GM04504 (cell line): ENCODE measurements at places on chromosomes 4 and X.

- no peak for DNase-seq
Observed at GRCh38 chr4:3445111-3445820, 3.5 kb downstream of the HGFAC start.

DNA sequence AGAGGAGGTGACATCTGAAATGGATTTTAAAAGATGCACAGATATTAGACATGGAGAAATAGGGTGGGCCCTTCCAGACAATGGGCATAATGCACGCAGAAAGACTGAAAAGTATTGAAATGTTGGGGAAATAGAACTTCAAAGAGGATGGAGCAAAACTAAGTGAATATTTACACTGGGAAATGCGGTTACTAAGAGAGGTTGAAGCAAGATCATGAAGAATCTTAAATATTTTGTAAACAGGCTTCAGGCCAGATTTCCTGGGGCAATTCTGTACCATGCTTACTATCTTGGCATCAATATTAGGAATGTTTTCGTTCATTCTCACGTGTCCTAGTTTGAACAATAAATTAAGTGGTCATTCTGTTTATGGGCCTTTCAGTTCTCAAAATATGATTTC, 216.3 kb downstream of the ADAMTS3 start:
- peak; percentile 63 for DNase-seq

DNA sequence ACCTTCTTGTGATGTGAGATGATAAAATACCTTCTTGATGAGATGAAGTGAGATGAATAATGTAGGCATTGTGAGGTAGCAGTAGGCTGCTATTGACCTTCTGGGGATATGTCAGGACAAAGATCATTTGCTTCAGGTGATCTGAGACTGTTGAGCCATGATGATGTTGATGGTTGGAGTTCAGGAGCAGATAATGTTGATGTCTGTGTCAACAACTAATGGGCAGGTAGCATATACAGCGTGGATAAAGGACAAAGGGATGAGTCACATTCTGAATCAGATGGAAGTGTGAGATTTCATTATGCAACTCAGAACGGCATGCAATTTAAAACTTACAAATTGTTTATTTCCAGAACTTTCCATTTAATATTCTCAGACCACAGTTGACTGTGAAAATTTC, 57.3 kb downstream of the RAP1GDS1 start:
- no peak for DNase-seq

GRCh38 chrX:916230-916599, 285.6 kb downstream of the SHOX start:
- peak; percentile 56 for DNase-seq

GRCh38 chr4:20403290-20403689, 151.6 kb downstream of the SLIT2 start:
- no peak for DNase-seq

DNA sequence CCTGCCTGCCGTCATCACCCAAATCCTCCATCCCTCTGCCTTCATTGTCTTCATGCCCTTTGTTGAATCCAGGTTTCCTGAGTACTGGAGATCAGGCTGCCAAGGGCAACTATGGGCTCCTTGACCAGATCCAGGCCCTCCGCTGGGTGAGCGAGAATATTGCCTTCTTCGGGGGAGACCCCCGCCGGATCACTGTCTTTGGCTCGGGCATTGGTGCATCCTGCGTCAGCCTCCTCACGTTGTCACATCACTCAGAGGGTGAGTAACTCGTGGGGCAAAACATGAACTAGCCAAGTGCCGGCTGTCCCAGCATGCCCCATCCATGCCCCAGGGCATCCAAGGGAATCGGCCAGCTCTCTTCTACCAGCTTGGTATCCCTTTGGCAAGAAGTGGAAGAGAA, 19.4 kb downstream of the NLGN3 start:
- DNase-seq, result no peak

- no peak for DNase-seq
Observed at GRCh38 chr4:151174784-151175183, 75.4 kb downstream of the RPS3A start.

GRCh38 chr4:84753321-84753972, 170.5 kb downstream of the CDS1 start:
- no peak for DNase-seq

- DNase-seq, result no peak
Observed at GRCh38 chrX:10223276-10223675, 66.5 kb downstream of the CLCN4 start.

- no peak for DNase-seq
Observed at GRCh38 chr4:96305030-96305429, 465.1 kb downstream of the PDHA2 start.

- DNase-seq, result no peak
Observed at GRCh38 chr4:81650606-81651242, 179.0 kb upstream of the RASGEF1B start.

GRCh38 chr4:63459329-63459728, 949.9 kb downstream of the TECRL start:
- DNase-seq, result no peak

DNA sequence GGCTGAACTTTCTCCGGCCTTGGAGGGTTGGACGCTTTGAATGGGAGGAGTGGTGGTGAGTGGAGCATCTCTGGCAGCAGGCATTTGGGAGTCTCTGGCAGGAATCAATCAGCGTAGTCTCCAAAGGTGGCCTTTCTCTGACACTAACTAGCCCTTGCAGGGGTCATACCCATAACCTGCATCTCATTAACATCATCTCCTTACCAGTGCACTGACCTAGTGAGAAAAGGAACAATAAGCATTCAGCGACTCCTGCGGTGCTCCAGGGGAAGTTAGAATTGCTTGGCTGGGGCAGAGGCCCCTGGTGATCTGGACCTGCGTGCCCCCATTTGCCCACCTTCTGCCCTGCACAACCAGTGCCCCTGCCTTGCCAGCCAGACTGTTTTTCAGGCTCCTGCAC, 161.9 kb downstream of the PTTG2 start:
- DNase-seq, result no peak

GRCh38 chr4:7322166-7322991, 112.4 kb downstream of the PSAPL1 start:
- DNase-seq, result no peak

DNA sequence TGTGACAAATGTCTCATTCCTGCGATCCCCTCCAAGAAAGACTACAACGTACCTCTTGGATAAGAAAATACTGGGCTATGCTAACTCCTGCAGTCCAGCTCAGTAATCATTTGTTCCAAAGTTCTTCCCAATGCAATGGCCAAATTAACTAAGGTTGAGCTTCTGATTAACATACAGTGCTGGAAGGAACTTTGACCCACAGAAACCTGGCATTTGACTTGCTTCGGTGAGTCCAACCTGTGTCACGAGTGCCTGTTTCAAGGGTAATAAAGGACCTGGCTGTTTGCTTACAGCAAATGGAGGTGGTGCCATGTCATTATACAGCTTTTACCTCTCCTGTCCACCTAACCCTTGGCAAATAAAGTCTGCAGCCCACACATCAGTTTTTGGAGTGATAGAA, 83.2 kb downstream of the RBM47 start:
- DNase-seq, result no peak

- no peak for DNase-seq
Observed at GRCh38 chr4:6613676-6614651, 26.5 kb upstream of the MRFAP1 start.

GRCh38 chr4:8410641-8411271, 29.8 kb downstream of the ACOX3 start:
- DNase-seq, result no peak

DNA sequence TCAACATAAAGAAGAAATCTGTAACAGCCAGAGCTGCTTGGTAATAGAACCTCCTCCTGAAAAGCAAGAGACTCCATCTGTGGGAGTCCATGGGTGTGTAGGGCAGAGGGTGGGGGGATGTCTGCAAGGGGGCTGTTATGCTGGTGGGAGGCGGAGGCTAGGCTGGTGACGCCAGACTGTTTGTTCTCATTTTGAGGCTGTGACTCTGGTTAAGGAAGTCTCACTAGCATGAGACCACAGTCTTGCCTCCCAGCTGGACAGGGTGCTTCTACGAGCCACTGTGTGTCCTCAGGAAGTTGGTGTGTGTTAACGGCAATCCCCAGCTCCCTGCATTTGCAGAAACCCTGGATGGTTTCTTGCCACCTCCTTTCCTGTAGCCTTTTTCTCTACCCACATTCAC, 79.8 kb downstream of the NSUN7 start:
- DNase-seq, result no peak

GRCh38 chr4:171334549-171334948, 478.7 kb upstream of the GALNTL6 start:
- DNase-seq, result no peak

- DNase-seq, result no peak
Observed at GRCh38 chr4:48538358-48538757, 48.3 kb downstream of the ZAR1 start.

GRCh38 chr4:151566053-151566452, 157.1 kb downstream of the FHIP1A start:
- DNase-seq, result no peak

- no peak for DNase-seq
Observed at GRCh38 chrX:24257011-24257410, 56.9 kb downstream of the SUPT20HL2 start.

DNA sequence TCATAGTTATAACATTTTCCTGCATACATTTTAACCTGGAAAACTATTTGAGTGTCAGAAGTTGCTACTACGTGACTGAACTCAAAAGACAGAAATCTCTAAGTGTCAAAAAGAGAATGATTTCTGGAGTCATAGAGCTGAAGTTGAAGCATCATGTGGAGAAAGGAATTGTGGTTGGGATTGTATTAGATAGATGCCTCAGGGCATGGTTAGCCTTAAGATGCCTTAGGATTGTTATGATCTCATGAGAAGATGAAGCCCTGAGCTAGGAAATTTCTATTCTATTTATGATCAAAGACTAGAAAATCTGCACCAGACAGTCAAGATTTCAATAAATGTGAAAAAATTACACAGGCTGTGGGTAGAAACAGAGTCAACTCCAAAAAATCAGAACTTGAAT, 20.2 kb downstream of the EPGN start:
- no peak for DNase-seq

DNA sequence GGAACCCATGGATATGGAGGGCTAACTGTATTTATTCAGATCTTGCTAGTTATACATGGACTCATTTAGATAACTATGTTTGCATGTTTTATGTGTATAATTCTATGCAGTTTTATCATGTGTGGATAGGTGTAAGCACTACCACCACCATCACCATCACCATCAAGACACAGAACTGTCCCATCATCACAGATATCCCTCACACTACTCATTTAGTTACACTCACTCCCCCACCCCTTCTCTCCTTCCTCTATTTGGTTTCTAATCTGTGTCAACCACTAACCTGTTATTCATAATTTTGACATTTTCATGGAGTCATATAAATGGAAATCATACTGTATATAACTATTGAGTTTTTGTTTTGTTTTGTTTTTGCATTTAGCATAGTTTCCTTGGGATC, 43.7 kb downstream of the STAG2 start:
- no peak for DNase-seq

DNA sequence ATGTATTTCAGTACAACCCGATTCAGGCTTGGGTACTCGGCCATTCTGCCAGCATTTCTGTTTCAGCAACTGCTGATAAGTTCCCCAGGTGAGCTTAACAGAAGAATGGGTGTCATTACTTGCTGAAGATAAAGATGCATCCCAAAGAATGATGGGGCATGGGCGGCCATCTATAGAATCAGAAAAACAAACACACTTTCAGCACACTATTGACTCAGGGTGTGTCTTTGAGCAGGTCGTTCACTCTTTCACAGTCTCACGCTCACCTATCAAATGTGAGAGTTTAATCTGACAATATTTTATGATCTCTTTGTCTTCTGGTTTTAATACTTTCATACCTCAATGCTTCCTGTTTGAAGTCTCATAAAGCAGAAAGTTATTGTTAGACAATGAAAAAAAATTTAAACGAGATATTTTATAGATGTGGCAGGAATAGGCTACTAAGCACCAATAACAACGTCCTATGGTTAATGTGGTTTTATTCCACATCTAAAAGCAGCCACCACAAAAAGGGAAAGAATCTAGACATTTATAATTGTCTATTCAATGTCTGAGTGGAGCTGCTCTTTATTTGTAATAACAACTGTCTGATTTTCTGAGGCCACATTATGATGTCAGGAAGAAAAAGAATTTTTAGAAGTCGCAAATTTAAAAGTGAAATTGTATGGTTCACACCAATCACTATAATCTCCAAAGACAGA, 17.0 kb downstream of the GASK1B start:
- no peak for DNase-seq

GRCh38 chr4:54085284-54085683, 14.7 kb upstream of the GSX2 start:
- peak; percentile 84 for DNase-seq

DNA sequence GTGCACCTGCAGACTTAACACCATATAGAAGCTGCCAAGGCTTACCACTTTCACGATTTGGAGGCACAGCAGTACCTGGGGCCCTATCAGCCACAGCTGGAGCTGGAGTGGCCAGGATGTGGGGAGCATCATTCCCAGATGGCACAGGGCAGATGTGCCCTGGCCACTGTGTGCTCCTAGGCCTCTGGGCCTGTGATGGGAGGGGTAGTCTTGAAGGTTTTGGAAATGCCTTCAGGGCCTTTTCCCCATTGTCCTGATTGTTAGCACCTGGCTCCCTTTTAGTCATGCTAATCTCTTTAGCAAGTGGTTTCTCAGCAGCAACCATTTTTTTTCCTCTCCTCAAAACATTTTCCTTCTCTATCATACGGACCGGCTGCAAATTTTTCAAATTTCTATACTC, 490.2 kb downstream of the RAB28 start:
- no peak for DNase-seq

GRCh38 chr4:105158837-105159236, 12.2 kb downstream of the TET2 start:
- DNase-seq, result no peak

DNA sequence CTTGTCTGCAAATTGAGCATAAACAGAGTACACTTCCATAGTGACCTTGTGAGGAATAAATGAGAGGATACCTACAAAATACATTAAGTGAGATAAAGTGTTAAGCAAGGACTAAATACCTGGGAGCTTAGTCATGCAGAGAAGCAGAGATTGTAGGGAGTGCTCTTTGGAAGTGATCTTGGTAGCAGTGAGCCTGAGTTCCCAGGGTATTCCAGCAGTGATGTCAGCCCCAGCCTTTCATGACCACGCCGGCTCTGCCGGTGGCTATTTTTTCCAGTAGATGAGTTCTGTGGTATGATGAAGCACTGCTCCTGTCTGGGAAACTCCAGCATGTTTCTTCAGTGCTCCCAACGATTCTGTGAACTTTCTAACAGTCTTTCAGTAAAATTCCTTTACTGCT, 391.5 kb upstream of the IGFBP7 start:
- peak; percentile 8 for DNase-seq

DNA sequence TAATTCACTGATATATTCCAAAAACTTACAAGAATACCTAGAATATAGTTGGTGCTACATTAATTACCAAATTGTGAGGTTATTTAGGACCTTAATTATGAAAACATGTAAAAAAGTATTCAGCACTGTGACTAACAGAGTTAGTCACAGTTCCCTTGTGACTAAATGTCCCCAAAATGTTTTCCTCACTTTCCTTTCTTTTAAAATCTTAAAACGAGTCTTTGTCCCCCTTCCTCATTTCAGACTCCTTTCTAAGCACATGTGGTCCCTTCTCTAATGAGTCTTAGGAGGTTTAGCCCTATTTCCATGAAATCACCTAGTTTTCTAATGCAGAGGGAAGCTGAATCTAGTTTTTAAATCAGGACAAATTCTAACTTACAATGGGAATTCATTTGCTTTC, 175.0 kb downstream of the PPP3CA start:
- DNase-seq, result no peak

- DNase-seq, result no peak
Observed at GRCh38 chr4:24928708-24929107, 15.9 kb upstream of the CCDC149 start.

- DNase-seq, result no peak
Observed at GRCh38 chr4:47074816-47075215, 43.4 kb downstream of the GABRB1 start.
